ENCODE measurements at places on chromosomes 6 and 20. TPM values are rescaled to one million over a fixed set of nuclear protein-coding genes. Genes with fewer than 3 reads are reported as not detected.
A peak's percentile ranks its signal among the peaks of the same experiment; 100 is the strongest.

DNA sequence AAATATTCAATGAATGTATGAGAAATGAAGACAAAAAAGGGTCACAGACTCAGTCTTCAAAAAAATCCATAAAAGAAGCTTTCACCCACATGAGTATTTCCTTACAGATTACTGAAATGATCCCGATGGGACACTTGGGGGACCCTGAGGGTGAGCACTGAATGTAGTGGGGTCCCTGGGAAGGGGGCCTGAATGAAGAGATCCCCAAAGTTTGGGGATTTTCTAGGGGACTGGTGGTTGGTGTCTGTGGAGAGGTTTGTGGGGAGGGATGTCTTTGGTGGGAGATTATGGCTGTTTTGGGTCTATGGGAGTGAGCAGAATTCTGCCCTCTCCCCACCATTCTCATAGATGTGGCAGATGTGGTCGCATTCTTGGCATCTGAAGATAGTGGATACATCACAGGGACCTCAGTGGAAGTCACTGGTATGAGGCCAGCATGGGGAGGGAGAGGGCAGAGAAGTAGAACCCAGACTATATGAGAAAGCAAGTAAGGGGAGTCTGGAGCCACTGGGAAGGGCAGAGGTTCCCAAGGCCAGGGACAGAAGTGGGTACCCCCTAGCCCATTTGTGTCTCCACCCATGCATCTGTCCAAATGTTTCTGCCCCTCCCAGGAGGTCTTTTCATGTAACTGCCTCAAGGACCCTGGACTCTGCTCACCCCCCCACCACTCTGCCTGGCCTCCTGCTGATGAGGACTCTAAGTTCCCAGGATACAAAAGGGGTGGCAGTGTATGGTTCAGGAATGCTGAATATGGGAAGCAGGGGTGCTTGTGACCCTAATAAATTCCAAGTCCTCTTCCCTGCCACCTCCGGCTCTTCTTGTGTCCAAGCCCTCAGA is 1.8 kb downstream of the HSD17B8 start:
- H3K36me3 ChIP-seq = peaks cover 44% of the 10 kb centered on the region
- DNase-seq = no peak
- H3K27me3 ChIP-seq = no peaks in the 10 kb centered on the region
- H3K4me3 ChIP-seq = no peak overlapping the region
- peaks cover 55% of the 10 kb centered on the region for H3K4me1 ChIP-seq

- no peaks in the 10 kb centered on the region for H3K27me3 ChIP-seq
- no peak for DNase-seq
- H3K36me3 ChIP-seq = no peaks in the 10 kb centered on the region
- H3K27ac ChIP-seq = no peak overlapping the region
- no peak overlapping the region for H3K4me3 ChIP-seq
- H3K4me1 ChIP-seq = peaks cover 14% of the 10 kb centered on the region
Measured at GRCh38 chr20:20665606-20666332, 46.7 kb downstream of the RALGAPA2 start.

DNA sequence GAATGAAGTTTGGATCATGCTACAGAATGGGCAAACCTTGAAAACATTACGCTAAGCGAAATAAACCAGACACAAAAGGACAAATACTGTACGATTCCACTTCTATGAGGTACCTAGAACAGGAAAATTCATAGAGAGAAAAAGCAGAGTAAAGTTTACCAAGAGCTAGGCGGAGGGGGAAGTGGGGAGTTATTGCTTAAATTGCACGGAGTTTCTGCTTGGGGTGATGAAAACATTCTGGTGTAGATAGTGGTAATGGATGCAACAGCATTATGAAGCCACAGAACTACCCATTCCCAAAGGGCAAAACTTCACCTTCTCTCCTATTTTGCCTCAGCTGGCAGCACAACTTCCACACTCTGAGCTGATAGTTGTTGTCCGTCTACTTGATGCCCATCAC is 6.4 kb upstream of the PDYN start:
- DNase-seq = no peak
- H3K27me3 ChIP-seq = peaks cover 59% of the 10 kb centered on the region
- no peaks in the 10 kb centered on the region for H3K4me1 ChIP-seq
- H3K36me3 ChIP-seq = no peaks in the 10 kb centered on the region
- no peak overlapping the region for H3K4me3 ChIP-seq

GRCh38 chr6:159181914-159182313 is 12.7 kb downstream of the FNDC1 start:
- no peaks in the 10 kb centered on the region for H3K4me1 ChIP-seq
- DNase-seq = no peak
- no peaks in the 10 kb centered on the region for H3K27me3 ChIP-seq
- no peaks in the 10 kb centered on the region for H3K36me3 ChIP-seq
- no peak overlapping the region for H3K27ac ChIP-seq
- no peak overlapping the region for H3K4me3 ChIP-seq

DNA sequence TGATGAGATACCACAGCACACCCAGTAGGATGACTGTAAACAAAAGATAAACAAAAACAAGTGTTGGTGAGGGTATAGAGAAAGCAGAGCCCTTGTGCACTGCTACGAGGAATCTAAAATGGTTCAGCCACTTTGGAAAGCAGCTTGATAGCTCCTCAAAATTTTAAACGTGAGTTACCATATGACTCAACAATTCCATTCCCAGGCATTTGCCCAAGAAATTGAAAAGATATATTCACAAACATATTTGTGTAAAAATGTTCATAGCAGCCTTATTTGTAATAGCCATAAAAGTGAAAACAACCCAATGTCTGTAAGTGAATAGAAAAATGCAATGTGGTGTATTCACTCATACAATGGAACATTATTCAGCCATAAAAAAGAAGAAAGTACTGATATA is 141.0 kb upstream of the BTBD3 start:
- H3K36me3 ChIP-seq = no peaks in the 10 kb centered on the region
- no peak overlapping the region for H3K27ac ChIP-seq
- no peak overlapping the region for H3K4me3 ChIP-seq
- H3K4me1 ChIP-seq = no peaks in the 10 kb centered on the region
- DNase-seq = no peak
- no peaks in the 10 kb centered on the region for H3K27me3 ChIP-seq

- H3K27me3 ChIP-seq = no peaks in the 10 kb centered on the region
- H3K36me3 ChIP-seq = peaks cover 45% of the 10 kb centered on the region
- H3K4me3 ChIP-seq = no peak overlapping the region
- DNase-seq = no peak
Measured at GRCh38 chr20:650954-651353, 2.0 kb downstream of the SRXN1 start.

DNA sequence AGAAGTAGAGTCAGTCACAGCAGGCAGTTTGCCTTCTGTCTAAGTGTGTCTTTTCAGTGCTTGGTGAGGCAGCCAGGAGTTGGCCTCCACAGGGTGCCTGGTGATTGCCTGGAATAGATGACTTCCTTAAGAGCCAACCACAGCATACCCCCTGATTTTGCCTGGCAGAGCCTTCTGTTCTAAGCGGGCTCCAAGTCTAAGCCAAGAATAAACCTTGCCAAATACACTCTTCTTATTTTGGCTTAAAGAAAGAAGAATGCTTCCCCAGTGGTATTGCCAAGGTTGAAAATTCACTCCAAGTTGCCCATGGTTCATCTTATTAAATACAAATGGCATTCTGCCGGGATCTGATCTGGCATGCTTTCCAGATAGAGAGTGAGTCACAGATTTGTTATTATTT is 1424.8 kb upstream of the EYS start:
- DNase-seq = peak; percentile 23
- no peaks in the 10 kb centered on the region for H3K27me3 ChIP-seq
- no peaks in the 10 kb centered on the region for H3K4me1 ChIP-seq

DNA sequence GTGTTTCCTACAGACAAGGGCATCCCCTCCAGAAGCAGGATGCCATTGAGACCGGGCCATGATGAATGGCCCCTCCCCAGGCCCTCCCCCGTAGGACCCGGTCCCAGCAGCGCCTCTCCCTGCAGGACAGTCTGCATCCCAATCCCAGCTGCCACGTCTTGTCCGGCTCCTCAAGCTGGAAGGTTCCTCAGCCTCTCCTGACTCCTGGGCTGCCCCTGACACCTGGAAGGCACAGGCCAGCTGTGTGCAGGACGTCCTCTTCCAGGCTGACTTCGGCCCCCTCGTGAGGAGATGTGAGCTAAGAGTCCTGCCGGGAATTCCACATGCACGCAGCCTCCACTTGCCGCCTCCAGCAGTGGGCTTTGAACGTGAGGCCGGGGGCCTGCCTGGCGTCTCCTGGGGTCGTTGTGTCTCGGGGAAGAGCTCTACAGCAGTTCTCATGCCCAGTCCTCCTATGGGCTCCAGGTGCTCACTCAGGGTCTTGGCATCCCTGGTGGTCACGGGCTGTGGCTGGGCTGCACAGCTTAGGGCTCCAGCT is 64.4 kb downstream of the TAF4 start:
- H3K27me3 ChIP-seq = no peaks in the 10 kb centered on the region
- no peak overlapping the region for H3K27ac ChIP-seq
- H3K36me3 ChIP-seq = peaks cover 98% of the 10 kb centered on the region
- H3K4me3 ChIP-seq = no peak overlapping the region
- DNase-seq = no peak
- H3K4me1 ChIP-seq = peaks cover 3% of the 10 kb centered on the region

DNA sequence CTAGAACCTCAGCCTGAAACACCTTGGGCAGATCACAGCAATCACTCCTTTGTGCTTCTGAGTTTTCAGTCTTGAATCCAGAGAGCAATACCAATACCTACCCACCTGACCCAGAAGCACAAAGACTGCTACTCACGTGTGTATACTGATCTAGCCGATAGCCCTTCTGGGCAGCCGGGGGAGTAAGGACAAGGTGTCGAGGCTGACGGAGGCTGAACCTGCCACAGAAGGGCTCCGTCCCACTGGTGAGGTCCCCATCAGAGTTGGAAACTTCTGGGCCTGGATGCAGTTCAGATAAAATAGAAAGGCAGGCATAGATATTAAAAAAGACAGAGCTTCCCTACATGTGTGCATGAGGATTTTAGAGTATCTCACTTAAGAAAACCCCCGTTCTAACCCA is 32.0 kb downstream of the PKHD1 start:
- H3K27ac ChIP-seq = no peak overlapping the region
- H3K4me1 ChIP-seq = no peaks in the 10 kb centered on the region
- peaks cover 10% of the 10 kb centered on the region for H3K27me3 ChIP-seq
- DNase-seq = no peak
- H3K36me3 ChIP-seq = no peaks in the 10 kb centered on the region

DNA sequence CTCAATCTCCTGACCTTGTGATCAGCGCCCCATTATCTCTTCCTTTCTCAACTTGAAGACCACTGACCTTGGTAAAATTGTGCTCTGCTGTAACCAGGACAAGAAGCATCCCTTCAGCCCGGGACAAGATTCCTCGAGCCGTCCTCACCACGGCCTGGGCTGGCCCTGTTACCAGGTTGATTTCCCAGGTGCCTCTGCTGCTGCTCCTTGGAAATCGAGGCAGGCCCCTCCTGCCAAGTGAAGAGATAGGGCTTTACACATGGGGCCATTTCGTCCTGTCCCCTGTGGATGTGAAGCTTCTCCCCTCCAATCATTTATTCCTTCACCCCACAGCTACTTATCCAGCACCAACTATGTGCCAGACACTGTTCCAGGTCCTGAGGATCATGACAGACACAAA is 21.5 kb downstream of the RAB44 start:
- no peak overlapping the region for H3K4me3 ChIP-seq
- no peak for DNase-seq
- H3K36me3 ChIP-seq = no peaks in the 10 kb centered on the region
- H3K4me1 ChIP-seq = no peaks in the 10 kb centered on the region

- no peak for DNase-seq
- H3K27ac ChIP-seq = no peak overlapping the region
- H3K4me1 ChIP-seq = no peaks in the 10 kb centered on the region
- H3K4me3 ChIP-seq = no peak overlapping the region
- no peaks in the 10 kb centered on the region for H3K36me3 ChIP-seq
Measured at GRCh38 chr6:98529364-98529763, 305.0 kb upstream of the POU3F2 start.

FNDC11 gene
- total RNA-seq = not detected

CEP57L1 gene
- 10.3 TPM for total RNA-seq

PIGU gene
- total RNA-seq = 16.1 TPM

TLDC2 gene
- not detected for total RNA-seq

CRISP3 gene
- total RNA-seq = not detected
